ENCODE measurements at places on chromosomes 11 and 22. TPM values are rescaled to one million over a fixed set of nuclear protein-coding genes. Genes with fewer than 3 reads are reported as not detected.
A peak's percentile ranks its signal among the peaks of the same experiment; 100 is the strongest.

- DNase-seq, result no peak
These were observed 8.9 kb upstream of the EHD1 start for GRCh38 chr11:64887234-64887756.

DNA sequence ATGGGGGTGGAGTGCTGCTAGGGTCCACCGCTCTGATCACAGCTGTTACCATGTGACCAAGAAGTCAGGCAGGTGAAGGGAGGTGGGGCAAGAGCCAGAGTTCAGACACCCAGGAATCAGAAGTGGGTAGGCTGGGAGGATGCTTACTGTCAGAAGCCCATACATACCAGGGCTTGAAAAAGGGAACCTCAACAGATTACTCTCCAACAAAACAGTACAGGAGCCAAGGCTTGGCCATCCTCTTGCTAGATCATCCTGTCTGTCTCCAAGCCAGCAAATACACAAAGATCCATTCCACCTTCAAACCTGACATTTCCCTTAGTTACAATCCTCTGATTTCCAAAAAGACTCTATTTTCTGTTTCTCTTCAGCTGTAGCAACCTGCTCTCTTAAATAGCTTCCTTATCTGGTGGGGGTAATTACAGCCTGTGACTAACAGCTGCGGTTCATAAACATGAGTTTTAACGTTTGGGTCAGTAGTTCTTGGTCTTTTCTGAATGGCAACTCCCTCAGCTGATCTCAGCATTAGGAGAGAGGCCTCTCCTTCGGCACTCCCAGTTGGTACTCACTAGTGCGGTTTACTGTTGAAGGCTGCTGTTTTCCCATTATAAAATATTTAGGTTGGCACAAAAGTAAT is 31.1 kb upstream of the WT1 start:
- no peak for DNase-seq

- DNase-seq, result peak; percentile 93
These were observed 220.9 kb upstream of the PITPNB start for GRCh38 chr22:28139961-28140360.

DNA sequence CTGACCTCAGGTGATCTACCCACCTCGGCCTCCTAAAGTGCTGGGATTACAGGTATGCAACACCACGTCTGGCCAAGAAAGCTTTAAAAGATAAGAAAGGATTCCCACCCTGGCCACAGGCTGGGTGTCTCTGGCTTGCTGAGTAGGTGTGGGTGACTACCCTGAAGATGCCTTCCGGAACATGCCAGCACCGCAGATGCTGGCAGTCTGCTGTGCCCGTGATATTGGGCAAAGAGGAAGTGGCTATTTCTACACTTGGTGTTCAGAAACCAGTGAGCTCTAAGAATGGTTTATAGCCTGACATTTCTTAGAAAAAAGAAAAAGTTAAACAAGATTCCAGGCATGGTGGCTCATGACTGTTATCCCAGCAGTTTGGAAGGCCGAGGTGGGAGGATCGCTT is 6.1 kb downstream of the MRPL11 start:
- DNase-seq, result no peak

- DNase-seq, result peak; percentile 48
These were observed 92.4 kb downstream of the KCNC1 start for GRCh38 chr11:17827006-17827405.

GRCh38 chr11:119432484-119433357 is 9.7 kb upstream of the THY1 start:
- peak; percentile 21 for DNase-seq

SESN3 gene
- total RNA-seq, result 12.4 TPM
